NCI-H2081 treated with DMSO at 0.1 percent for 48 hours (cell line): ENCODE measurements at places on chromosomes 16 and 17.

- no peak for DNase-seq
Observed at GRCh38 chr17:58531661-58532554, 17.5 kb upstream of the MTMR4 start.

- DNase-seq, result no peak
Observed at GRCh38 chr16:83952940-83953795, at the start of gene OSGIN1. Gene OSGIN1 (plus strand): TSS chr16:83953240. CDS start chr16:83957672, 4,432 bp downstream.

DNA sequence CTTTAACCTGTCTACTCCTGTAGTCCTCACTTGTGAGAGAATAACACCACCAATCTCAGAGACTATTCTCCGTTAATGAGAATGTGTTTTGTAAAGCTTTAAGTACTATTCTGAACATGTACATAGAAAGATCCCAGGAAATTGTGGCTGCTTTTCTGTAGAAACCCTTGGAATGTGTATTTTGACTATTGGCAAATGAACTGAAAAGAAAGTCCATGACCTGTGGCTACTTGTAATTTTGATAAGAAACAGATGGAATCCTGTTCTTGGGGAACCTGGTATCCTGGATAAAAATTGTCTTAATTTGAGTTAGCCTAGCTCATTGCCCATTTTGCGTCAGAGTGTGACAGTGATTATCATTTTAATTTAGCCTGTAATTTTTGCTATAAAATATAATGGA lies 9.1 kb downstream of the CTCF start:
- no peak for DNase-seq

- DNase-seq, result no peak
Observed at GRCh38 chr17:50642722-50643656, 8.3 kb downstream of the ABCC3 start.

GRCh38 chr16:22008215-22009059 lies 526 bp downstream of the MOSMO start:
- no peak for DNase-seq

- DNase-seq, result no peak
Observed at GRCh38 chr17:79082311-79083190, 7.9 kb downstream of the ENGASE start.
